ENCODE measurements at places on chromosomes 5 and 9.

DNA sequence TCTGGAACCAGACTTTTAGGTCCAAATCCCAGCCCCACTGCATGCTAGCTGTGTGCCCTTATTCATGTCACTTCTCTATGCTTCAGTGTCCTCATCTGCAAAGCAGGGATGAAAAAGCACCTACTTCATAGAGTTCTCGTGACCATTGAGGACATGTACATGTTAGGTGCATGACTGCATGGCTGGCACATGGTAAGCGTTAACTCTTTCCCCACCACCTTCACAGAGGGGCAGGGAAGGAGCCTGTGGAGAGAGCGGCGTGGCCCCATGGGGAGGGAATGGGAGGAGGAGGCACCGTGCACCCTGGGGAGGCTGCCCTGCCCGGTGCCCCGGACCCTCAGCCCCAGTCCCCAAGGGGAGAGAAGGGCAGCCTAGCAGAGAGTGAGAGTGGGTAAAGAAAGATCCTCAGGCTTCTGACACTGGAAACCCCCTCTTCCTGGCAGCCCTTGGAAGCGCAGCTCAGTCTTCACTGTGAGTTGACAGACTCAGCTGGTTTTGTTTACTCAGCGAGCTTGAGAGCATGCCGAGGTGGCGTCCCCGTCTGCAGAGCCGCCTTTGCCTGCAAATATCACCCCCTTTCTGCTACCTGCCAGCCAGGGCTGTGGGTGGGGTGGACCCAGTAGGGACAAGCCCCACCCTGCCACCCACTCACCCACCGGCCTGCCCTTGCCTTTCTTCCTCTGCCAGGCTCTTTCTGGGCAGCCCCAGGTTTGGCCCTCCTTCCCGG lies 10.6 kb upstream of the ANGPTL2 start:
- DNase-seq: no peak

DNA sequence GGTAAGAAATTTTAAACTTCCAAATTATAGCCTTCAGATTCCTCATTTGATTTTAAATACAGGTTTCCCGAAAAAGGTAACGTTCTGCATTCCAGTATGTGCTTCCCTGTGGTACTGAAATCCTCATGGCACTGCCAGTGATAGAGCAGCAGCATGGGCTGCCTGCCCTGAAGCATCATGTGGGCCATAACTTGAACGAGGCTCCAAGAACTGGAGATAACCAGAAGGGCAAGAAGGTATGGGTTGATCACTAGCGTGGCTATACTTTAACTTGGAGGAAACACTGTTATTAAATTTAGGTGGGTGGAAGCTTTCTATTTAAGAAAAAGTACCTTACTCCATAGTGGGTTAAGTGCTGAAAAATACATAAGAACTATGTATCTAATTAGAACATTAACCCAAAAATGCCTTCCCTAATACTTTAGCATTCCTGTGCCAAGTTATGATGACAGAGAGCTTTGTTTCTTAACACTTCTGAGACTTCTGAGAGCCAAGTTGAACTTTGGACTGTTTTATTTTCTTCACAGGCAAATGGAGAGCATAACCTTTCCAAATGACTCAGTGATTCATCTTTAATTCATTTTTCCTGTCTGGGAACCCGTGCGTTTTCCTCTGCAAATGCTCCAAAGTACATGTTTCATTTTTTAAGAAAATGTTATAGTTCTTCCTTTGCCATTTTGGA lies 191.5 kb upstream of the GNA14 start:
- DNase-seq: no peak

- no peak for DNase-seq
Measured at GRCh38 chr5:151570058-151570457, 21.1 kb downstream of the FAT2 start.

- no peak for DNase-seq
Measured at GRCh38 chr5:96123418-96123817, 161.8 kb upstream of the ELL2 start.

GRCh38 chr5:153926201-153926600 lies 112.5 kb downstream of the FAM114A2 start:
- DNase-seq: no peak

DNA sequence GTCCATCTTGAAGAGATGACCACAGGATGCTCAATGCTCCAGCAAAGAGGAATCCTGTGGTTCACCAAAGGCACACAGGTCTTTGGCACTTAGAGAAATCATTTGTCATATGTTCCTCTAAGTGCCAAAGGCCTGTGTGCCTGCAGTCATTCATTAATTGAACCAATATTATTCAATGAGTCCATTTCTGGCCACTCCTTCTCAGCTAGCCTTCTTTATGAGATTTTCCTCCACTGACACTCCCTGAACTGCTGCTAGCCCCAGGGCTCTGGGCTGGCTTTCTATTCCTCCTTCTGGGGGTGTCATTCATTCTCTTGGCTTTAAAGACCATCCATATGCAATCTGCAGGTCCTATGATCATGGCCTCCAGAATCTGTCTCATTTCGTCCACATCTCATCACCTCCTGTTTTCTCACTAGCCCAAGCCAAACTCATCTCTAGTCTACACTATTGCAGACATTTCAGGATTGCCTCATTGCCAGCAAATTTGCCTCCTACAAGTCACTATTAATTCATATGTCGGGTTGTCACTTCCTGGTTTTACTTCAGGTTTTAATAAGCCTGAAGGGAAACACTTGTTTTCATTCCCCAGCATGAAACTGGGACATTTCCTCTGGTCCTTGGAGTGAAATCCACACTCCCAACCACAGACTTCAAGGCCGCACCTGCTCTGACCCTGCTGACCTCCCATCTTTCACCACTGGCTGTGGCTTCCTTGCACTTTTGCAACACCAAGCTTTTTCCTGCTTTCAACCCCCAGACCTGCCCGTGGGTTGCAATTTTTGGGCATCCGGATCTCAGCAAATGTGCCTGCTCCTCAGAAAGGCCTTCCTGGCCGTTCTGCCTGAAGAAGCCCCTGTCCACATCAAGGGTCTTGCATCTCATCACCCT lies 35.1 kb downstream of the KCNIP1 start:
- DNase-seq: no peak

DNA sequence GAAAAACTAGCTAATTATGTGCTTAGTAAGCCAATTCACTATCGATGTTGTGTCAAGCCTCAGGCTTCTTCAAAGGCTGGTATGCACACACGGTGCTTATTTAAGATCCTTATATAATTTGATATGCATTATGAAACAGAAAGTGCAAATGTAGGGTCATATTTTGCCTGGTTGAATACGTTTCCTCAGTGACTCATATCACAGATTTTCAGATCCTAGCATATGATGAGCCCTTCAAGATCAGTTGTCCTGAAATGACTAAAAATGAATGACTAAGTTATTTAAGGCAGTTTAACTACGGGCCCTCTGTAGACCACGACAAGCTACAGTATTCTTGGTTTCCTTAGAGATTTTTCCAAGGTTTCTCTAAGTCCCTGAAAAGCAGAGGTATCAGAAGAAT lies 778.3 kb downstream of the PRELID2 start:
- no peak for DNase-seq

DNA sequence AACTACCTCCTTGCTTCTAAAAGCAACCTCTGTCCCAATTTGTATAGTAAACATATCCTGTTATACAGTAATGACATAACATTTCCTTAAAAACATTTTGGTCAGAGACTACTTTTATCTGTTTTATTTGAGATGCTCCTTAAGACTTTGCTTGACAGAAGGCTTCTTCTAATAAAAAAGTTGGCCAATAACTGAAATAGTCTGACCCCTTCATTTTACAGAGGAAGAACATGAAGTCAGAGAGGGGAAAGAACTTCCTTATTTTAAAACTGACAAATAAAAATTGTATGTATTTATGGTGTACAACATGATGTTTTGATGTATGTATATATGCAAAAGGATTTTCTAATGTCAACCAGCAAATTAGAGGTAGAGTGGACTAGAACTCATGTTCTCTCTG lies 35.8 kb upstream of the SPARC start:
- no peak for DNase-seq

DNA sequence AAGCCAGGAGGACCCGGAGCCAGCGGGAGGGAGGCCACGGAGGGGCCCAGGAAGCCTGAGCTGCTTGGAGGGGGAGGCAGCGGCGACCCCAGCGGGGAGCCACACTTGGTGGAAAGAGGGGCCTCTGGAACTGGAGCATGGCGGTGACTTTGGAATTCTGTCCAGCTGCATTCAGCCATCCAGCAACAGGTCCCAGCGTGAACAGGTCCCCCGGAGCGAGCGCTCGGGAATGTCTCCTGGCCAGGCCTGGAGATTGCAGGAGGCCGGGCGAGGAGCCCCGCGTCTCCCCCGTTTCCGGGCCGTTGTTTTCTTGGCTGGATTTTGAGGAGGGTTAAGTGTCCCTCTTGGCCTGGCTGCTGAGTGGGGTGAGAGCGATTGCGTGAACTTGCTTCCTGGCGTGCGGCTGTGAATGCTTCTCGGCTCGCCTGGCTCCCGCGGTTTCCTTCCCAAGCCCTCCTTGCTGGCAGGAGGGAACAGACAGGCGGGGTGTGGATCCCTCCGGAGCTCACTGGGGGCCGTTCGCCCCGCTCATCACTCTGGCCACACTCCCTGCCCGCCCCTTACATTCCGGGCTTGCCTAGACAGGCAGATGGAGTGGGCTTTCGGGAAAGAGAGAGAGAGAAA lies 125.3 kb upstream of the IRX4 start:
- no peak for DNase-seq
